ENCODE measurements at places on chromosomes 7 and 10.

DNA sequence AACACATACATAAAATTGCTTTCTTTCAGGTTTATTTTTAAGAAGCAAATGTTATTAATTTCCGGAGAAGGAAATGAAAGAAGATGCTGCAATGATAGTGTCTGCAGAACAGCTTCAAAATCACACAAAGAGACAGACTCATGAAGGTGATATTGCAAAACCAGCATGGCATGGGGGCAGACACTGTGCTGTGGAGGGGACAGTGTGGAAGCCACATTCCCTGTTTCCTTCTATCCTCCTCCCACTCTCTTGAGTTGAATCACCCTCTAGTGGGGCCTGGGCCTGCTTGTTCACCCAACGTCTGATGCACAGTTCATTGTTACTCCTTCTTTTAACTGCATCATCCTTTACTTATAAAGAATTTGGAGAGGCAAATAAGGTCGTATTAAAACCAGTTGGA, 104.0 kb upstream of the INSIG1 start:
- DNase-seq, result no peak

DNA sequence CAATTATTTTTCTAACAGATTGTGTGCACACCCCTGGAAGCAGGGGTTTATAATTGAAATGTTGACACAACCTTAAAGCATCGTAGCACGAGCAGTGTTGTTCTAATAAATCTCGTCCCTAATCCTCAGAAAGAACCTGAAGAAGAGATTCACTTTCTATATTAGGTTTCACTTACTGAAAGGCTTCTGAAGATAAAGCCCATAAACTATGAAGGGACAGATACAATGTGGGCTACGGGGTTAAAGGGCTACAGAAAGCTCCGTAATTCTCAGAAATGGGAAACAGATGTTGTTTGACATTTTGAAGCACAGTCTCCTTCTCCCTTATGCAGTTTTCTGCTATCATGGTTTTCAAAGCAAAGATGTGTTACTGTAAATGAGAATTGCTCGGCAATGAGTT, 479.6 kb downstream of the GATA3 start:
- DNase-seq, result no peak

DNA sequence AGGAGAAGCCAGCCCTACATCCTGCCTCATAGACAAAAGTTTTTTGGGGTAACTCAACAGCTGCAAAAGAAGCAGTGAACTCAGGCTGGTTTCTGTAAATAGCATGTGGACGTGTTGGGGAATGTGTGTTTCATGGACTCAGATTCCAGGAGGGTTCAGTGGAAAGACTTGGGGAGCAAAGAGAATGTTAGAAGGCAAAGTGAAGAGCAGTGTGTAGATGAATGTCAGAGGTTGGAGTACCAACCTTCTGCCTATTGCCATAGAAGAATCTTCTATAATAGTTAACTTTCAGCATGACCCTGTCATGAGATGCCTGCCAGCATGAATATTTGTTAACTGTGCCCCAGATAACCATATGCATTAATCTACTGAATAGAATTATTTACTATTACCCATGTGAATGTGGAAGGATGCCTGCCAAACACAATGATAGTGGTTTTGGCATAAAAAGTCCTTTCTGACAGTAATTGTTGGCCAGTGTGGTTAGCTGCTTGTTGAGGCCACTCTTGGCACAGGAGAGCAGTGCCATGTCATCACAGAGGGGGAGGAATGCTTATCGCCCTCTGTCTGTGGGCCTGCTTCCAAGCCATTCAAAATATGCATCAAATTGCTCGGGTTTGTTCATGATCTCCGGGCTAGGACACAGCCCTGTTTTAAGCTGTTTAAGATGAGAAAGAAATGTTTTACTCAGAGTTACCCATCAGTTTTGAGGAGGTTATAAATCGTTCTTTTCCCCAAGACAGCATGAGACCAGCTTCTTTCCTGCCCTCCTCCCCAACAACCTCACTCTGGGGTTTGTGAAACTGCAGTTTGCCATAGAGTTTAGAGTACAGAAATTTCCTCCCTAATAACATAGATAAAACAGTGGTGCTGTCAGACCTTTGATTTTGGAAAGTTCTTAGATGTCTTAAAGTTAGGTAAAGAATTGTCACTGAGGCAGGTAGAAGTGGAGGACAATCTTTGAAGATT, 165.3 kb downstream of the WNT2 start:
- no peak for DNase-seq

- DNase-seq, result no peak
These were observed 57.2 kb downstream of the SUGCT start for GRCh38 chr7:40192036-40192435.

DNA sequence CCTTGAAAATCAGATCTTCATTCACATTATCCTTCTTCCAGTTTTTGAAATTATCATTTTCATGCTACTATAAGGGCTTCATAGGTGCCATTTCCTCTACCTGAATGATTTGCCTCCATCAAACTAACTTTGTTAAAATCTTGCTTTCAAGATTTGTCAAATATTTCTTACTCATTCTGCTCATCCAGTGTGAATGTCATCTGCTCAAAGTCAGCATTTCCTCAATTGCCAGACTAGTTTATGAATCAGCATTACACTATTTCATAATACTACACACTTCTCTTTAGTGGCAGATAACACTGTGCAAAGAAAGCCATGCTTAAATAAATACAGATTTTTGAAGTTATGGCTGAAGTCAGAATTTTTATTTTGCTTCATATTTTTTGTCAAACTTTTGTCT, 21.3 kb upstream of the LIPF start:
- DNase-seq, result no peak

DNA sequence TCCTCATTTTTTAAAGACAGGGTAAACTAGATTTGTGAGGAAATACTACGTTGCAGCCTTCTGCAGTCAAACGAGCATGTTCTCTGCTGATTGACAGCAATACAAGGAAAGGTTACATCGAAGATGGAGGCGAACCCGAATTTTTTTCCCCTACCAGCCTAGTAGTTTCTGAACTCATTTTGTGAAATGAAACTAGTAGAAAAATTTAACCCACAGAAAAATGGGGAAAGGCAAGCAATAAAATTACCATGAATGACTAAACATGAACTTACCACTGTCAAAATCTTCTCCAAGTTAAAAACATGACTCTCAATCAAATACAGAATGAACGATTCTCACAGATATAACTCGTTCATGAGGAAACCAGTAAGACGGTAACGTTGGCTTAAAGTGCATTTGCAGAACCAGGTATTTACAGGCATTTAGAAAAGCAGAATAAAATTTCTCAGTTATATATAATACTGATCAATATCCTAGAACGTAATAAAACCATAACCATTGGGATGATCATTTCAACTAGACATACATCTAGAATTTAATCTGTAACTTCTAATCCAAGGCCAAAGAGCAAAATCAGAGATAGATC, 73.9 kb downstream of the CELF2 start:
- no peak for DNase-seq

DNA sequence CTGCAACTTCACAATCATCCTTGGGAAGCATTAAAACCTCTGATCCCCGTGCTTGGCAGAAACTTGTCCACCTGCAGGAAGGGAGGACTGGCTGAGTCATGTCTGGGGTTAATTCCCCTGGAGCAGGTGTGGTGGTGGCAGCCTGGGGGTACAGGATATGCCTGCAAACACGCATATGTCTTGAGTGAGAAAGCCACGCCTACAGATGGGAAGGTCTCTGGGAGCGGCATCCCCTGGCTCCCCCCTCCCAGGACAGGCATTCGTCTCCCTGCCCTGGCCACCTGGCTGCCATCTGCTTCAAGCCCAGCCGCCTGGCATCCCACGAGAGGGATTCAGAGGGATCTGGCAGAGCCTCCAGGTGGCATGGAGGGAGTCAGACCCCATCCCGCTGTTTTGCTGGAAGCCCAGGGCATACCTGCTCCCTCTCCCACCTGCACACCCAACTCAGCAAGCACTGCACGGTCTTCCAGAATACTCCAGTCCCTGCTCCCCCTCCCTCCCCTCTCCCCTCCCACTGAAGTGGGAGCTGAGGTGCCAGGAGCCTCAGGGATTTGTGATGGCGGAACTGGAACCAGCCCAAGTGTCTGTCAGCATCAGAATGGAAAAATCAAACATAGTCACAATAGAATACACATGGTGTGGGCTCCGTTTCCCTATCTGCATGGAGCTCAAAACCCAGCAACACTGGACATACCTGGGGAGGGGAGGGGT, 61.0 kb downstream of the CAMK2B start:
- no peak for DNase-seq

DNA sequence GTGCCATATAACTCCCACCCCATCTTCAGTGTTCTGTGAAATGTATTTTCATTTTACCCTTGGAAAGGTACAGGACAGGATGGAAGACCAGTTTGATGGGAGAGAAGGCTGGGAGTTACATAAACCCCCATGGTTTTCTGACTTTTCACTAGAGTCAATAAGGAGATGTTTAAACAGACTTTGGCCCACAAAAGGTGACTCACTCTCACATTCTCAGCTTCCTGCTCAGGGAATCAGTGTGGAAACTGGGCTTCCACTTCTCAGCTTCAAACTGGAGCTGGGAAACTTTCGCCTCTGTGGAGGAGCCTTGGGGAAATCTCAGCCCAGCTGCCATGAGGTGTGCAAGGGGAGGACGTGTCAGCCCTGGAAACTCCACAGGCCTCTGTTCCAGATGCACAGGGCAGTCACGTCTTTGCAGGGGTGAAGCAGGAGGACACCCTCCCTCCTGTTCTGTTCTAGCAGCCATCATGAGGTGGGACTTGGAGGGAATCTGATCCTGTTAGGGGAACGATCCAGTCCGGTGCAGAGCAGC, 560.5 kb upstream of the GALNT17 start:
- no peak for DNase-seq

DNA sequence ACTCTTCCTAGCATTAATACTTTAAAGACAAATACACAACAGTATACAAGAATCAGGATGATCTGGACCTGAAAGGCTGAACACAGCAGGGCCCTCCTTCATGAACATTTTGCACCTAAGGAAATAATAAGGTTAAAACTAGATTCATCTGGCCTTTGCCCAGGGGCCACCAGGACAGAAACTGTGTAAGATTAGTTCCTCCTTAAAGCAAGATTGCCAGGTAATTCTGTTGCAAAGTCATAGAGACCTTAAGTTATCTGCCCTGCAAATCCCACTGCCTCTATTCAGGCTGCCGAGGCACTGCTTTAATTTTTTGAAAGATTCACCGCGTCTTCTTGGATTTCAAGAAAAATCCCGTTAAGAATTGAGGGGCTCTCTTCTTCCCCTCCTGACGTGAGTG, 1.6 kb upstream of the KIAA1217 start:
- DNase-seq, result no peak

DNA sequence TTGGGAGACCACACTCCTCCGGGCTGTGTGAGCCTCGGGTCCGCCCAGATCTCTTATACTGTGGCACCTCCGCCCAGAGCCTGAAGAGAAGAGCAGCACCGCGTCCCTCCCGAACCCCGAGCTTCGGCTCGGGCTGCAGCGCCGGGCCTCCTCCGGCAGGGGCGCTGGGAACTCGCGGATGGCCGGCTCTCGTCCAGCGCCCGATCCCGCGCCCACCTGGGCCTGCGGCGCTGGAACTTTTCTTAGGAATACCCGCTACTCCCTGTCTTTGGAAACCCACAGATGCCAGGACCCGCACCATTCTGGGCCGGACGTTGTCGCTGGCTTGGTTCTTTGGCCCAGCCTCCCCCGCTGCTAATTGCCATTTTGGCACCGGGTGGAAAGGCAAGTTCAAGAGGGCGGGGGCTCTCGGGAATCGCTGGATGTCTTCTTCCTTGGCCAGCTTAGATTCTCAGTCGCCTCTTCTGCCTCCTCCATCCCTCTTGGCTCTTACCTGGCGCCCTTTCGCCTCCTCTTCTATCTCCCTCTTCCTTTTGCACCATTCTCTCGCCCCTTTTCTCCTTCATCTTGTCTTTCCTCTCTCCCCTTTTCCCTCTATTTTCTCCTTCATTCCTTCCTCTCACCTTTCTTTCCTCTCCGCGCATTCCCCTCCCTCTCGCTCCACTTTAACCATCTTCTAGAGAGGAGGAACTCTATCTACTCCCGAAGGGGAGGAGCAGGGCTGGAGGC, 2.1 kb upstream of the SORCS3 start:
- DNase-seq, result no peak

- no peak for DNase-seq
These were observed 112.3 kb downstream of the BTRC start for GRCh38 chr10:101466016-101466912.

GRCh38 chr10:48813291-48813690, 126.3 kb downstream of the LRRC18 start:
- DNase-seq, result no peak

- DNase-seq, result no peak
These were observed 795.5 kb downstream of the TNS3 start for GRCh38 chr7:46786221-46786954.

DNA sequence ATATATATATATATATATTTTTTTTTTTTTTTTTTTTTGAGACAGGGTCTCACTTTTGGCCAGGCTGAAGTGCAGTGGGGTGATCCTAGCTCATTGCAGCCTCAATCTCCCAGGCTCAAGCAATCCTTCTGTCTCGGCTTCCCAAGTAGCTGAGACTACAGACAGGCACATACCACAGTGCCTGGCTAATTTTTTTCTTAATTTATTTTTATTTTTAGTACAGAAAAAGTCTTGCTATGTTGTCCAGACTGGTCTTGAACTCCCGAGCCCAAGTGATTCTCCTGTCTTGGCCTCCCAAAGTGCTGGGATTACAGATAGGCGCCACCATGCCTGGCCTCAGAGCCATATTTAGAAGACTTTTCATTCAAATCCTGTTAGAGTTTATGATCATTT, 79.6 kb downstream of the PRTFDC1 start:
- no peak for DNase-seq

DNA sequence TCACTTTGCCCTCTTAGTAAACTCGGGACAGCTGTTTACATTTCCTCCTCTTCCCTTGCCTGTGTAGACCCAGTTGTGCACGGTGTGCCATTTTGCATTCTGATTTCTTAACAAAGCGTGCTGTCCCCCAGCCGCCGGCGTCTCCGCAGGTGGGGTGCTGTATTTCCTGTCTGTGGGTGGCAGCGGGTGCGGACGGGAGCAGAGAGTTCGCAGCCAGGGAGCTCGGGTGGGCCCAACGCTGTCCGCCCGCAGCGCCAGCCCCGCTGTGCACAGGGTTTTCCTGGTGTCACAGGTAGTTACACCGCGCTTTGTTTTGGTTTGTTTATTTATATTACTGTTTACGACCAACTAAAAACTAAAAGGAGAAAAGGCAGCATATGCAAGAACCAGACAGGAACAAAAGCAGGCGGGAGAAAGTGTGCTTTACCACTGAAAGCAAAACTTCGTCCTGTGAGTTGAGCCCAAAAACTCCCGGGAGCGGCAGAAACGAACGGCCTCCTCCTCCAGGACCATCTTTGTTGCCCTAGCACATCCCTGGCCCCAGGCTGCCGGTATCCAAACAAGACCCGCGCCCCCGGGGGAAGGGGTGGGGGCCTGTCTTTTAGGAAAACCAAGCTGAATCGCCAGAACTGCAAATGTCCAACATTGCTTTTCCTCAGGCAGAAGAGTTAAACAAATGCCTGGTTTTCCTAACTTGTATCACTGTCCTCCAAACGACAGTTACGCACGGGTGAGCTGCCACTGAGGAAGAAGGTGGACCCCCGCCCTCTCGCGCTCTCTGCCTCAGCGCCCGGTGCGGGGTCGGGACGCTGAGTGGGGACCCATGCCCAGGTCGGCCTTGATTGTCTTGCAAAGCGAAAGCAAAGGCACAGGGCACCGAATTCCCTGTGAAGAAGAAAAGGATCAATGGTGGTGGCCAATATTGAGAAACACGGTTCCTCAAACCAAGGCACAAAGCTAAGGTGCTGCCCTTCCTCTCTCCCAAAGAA, 45.9 kb upstream of the DRGX start:
- DNase-seq, result no peak

- no peak for DNase-seq
These were observed 226.3 kb downstream of the AHR start for GRCh38 chr7:17524746-17525145.

- peak; percentile 84 for DNase-seq
These were observed 2.4 kb downstream of the CDK6 start for GRCh38 chr7:92833766-92834506.

- DNase-seq, result peak; percentile 55
These were observed at the start of gene OGDHL for GRCh38 chr10:49761789-49762565. OGDHL (minus strand) TSS chr10:49762323; CDS start chr10:49758592, 3,731 bp downstream.
